ENCODE measurements at places on chromosomes 5 and 9.

- no peak for DNase-seq
These were observed 18.6 kb upstream of the AGXT2 start for GRCh38 chr5:35066260-35066795.

- DNase-seq, result peak; percentile 32
These were observed at the start of gene CCDC180 for GRCh38 chr9:97307500-97308163. CCDC180 (plus strand) TSS chr9:97307659; CDS start chr9:97308064, 405 bp downstream.

GRCh38 chr9:113499153-113499875 lies 35.8 kb downstream of the RGS3 start:
- DNase-seq, result no peak

DNA sequence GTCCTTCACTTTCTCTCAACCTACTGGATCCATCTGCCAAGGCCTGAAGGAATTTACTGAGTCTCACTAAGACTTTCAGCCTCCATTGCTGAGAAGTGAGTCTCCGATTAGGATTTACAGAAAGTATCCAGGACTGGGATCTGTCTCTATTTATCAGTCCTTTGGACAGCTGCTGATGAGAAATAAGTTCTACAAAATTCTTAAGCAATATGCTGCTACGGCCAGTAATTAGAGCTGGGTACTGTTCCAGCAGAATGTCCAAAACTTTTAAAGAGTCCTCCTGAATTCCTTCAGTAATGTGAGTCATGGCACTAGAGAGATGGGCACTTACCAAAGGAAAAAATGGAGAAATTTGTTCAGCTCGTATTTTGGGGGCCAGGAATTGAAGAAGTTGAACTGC lies 5.9 kb downstream of the TEX10 start:
- no peak for DNase-seq

DNA sequence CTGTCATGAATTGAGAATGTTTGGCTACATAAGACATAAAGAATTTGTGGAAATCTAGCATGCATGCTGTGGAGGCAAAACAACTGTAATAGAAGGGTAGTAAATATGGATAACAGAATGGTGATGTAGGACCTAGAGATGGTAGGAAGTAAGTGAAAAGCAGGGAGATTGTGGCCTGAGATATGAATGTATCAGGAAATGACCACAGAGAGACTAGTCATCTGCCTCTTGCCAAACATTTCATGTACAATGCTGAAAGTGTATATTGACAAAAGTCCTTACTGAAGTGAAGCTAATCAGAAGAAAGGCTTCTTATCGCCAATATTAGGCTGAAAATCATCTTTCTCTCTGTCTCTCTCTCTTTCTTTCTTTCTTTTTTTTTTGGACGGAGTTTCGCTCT lies 873.1 kb upstream of the CTNND2 start:
- DNase-seq, result no peak

GRCh38 chr9:37966412-37967013 lies 62.6 kb upstream of the SLC25A51 start:
- peak; percentile 39 for DNase-seq

DNA sequence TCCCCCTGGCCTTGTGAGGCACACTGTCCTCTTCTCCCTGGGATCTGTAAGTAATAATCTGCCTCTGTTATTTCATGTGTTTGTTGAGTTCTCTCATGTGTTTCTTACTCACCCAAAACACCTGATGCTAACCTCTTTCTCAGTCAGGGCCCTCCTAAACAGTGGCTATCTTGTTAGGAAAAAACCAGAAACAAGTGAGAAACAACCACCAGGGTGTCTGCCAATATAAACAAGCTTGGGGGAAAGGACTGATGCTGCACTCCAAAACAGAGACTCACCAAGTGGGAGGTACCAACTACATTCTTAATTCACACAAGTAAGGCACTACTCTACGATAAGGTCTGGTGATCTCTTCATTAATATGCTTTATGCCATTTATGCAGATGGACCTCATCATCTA lies 564.4 kb downstream of the SEMA5A start:
- no peak for DNase-seq

DNA sequence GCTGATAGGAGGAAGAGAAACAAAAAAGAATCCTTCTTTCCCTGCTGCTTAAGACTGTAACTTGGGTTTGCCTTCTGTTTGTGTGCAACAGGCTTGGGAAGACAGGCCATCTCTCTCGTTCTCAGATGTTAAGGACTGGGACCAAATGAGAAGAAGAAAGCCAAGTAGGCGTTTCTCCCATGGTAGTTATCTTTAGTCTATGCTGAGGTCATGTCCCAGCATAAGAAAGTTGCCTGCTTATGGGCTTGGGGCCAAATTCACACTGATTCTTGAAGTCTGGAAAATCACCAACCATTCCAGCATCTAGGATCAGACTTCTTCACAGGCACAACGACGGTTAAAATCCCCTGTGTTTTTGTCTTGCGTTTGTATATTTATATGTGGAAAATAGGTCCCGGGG lies 44.2 kb upstream of the PALM2AKAP2 start:
- DNase-seq, result no peak

DNA sequence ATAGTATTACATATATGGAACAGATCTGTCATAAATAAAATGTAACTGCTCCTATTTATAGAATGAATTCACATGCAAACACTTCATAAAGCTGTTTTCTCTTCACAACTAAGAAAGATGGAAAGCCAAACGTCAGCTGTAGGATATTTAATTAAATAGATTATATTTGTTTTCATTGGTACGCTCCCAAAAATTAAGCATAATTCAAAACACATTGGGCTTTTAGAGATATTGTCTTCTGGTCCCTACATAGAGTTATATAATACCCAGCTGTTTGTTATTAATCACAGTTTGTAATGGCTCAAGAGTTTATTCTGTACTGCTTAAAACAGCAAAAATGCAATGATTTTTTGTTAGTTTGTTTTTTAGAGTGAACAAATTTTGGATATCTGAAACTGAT lies 61.2 kb downstream of the MRPS30 start:
- no peak for DNase-seq

Measured in lung microvascular endothelial cell (primary cell).